OCI-M1 (cell line): ENCODE measurements at places on chromosomes 3 and 15.

- no peak for DNase-seq
Observed at GRCh38 chr15:40296561-40297230, 11.0 kb downstream of the PLCB2 start.

DNA sequence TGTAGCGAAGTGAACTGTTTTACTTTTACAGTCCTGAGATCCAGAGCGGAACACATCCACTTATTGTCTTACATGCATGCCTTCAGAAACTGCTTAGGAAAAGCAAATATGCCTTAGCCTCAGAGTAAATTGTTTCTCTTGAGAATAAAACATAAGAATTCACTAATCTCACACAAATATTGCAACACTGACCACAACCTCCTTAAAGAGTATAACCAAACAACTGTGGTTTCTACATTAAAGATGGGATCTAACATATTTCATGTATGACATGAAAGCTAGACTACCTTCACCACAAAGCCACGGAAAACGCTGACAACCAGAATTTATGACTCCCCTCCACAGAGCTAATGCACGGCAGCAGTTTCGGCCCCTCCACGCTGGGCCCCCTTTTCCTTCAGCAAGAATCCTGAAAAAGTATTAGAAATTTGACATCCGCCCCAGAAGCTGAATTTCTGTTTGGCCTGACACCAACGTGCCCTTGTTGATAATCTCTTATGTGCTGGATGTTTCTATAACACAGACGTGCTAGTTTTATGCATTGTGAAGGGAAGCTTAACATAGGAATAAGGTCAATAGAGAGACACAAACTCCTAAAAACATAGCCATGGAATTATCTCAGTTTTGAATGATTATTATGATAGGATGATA is 84.6 kb downstream of the GREM1 start:
- DNase-seq: peak; percentile 76

DNA sequence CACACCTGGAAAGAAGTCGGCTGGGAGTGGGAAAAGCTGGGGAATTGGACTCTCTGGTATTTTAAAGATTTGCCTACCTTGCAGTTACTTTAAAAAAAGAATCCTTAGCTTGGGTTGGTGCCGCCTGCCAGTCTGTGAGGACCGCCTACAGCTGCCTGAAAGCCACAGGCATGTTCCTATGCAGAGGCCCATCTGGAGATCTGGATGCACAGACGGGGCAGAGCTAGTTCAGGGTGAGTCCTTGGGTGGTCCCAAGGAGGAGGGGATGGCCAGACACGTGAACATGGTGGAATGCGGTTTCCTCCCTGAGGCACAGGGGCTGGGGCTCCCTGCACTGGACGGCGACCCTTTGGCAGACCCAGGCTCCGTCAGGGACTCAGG is 113.2 kb upstream of the IQSEC1 start:
- no peak for DNase-seq

DNA sequence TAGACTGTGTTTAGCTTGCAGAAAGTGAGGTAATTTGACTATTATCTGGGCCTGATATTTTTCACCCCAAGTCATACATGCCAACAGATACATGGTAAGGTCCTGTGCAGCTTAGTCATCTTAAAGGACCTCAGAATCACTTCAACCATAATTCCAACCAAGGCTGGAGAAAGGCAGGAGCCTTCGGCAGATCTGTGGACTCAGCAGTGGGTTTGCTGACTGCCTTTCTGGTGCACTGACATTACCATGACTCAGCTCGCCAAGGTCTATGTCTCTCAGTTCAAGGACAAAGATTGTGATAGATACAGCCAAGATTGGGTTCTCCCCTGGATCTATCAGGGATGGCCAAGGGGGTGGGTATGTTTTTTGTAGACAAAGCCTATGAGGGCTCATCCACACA is 32.7 kb downstream of the LYZL4 start:
- no peak for DNase-seq

GRCh38 chr3:157872902-157873301 is 233.3 kb downstream of the SHOX2 start:
- no peak for DNase-seq

DNA sequence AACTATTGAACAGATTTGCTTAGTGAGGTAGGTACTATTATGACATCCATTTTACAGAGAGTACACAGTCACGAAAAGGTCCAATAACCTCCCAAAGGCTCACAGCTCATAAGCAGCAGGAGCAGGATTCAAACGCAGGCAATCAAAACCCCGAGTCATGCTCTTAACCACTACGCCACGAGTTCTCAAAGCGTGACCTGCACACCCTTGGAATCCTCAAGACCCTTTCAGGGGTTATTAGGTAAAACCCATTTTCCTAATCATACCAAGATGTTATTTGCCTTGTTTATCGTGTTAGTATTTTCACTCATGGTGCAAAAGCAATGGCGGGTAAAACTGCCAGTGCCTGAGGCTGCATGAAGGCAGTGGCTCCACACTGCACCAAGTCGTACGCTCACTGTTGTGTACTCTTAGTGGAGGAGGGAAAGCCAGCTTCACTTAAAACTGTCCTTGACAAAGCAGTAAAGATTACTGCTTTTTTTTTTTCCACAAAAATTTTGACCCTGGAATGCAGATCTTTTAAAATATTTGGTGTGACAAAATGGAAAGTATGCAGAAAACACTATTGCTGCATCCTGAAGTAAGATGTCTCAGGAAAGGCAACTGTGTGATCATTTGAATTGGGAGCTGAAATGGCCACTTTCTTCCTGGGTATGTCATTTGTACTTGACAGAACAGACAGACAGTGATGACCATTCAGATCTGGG is 96.1 kb downstream of the IGF2BP2 start:
- DNase-seq: peak; percentile 12

- DNase-seq: no peak
Observed at GRCh38 chr3:88369767-88370166, 220.0 kb downstream of the C3orf38 start.

DNA sequence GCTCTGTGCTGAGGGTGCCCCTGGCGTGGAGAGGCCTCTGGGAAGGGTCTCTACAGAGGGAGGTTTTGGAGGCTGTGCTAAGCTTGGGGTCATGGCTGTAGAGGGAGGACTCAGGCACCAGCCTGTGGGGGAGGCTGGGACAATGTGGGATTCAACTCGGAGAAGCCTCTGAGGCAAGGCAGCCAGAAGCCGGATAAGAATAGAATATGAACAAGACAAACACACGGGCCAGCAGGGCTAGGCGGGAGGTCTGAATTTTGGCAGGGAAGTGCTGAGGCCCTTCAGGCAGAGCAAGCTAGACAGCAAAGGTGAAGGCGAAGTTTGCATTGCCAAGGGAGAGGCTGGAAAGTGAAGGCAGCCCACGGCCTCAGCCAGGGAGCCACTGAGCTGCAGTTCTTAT is 612.1 kb upstream of the NR2F2 start:
- DNase-seq: no peak

- peak; percentile 21 for DNase-seq
Observed at GRCh38 chr15:40323953-40324937, 753 bp downstream of the INAFM2 start.

DNA sequence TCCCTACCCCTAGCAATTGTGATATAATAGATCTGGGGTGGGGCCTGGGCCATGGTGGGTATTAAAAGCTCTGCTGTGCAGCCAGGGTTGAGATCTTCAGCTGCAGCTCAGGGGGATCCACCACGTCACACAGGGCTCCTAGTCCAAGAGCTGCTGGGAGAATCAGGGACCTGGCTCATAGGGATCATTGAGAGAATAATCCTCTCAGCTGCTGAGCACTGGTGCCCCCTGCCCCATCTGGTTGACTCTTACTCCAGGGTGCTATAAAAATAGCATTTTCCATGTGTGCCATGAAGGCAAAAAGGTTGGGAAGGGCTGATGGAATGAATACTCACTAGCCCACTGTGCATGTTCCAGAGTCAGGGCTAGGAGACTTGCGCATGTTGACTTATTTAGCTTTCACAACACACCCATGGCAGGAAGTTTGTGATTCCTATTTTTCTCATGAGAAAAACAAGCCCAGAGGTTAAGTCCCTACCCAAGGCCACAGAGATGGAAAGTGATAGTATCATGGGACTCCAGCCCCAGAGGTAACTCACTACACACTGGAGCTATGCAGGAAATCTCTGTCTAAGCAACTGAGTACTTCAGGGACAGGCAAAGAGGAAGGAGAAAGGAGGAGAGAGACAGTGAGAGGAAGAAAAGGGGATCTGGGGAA is 94.6 kb upstream of the HERC1 start:
- DNase-seq: no peak
